NCI-H2227 treated with DMSO at 0.1 percent for 48 hours (cell line): ENCODE measurements at places on chromosomes 16 and 17.

- no peak for DNase-seq
These were observed 2.0 kb downstream of the FASN start for GRCh38 chr17:82095777-82096708.

GRCh38 chr16:9316008-9316407, 224.6 kb downstream of the HAPSTR1 start:
- no peak for DNase-seq

DNA sequence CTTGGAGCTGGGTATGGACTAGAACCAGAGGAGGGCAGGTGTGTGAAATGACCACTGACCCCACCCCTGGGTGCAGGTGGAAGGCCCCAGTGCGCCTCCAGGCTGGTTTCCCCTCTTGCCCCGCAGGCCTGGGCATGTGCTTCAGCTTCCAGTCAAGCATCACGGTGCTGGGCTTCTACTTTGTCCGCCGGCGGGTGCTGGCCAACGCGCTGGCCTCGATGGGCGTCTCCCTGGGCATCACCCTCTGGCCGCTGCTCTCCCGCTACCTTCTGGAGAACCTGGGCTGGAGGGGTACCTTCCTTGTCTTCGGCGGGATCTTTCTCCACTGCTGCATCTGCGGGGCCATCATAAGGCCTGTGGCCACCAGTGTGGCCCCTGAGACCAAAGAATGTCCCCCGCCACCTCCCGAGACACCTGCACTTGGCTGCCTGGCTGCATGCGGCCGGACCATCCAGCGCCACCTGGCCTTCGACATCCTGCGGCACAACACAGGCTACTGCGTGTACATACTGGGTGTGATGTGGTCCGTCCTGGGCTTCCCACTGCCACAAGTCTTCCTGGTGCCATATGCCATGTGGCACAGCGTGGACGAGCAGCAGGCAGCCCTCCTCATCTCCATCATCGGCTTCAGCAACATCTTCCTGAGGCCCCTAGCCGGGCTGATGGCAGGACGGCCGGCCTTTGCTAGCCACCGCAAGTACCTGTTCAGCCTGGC, 9.7 kb upstream of the ARMC7 start:
- no peak for DNase-seq

DNA sequence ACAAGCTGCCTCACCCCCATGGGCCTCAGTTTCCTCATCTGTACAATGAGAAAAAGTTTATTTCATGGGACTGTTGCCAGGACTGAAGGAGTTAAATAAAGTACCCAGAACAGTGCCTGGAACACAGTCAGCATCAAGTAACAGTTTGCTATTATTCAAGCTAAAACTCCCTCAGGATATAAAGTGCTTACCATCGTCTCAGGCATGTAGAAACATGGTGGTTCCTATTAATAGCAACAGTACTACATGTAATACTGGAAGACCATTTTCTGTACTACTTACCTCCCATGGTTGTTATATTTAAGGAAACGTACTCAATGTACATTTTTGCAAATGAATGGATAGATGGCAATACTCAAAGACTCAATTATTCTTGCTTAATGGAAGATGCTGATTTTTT, 93.4 kb downstream of the NCOR1 start:
- no peak for DNase-seq

- no peak for DNase-seq
These were observed 175.2 kb downstream of the CCDC182 start for GRCh38 chr17:57569853-57570252.

GRCh38 chr17:72811976-72812687, 280.4 kb downstream of the SLC39A11 start:
- DNase-seq, result no peak

DNA sequence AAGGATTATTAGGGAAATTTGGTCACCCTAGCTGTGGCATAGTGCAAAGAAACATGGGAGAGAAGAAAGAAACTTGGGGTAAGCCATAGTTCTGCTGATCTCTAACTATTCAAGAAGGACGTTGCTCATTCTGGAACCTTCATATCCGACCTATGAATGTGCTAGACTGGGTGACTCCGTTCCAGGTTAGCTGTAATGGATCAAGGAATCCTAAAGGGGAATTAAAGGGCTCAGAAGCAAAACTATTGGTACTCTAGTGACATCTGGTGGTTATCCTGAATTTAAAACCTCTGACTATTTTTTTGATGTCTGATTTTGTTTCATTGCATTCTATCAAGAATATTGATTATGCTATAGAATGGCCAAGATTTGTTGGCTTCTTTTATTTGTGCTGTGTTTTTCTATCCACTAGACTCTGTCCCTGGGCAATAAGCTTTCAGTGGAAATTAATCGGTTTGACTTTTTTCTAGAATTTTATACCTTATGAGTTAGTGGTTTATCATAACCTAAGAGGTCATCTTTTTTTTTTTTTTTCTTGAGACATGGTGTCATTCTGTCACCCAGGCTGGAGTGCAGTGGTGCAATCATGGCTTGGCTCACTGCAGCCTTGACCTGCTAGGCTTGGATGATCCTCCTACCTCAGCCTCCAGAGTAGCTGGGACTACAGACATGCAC, 19.5 kb downstream of the PCTP start:
- peak; percentile 63 for DNase-seq
